Frontal cortex (tissue), 4 donors: ENCODE measurements at places on chromosomes 12 and 14. TPM values are rescaled to one million over a fixed set of nuclear protein-coding genes. Genes with fewer than 3 reads are reported as not detected.

The BEST3 gene
- 1.6 TPM for total RNA-seq

DNA sequence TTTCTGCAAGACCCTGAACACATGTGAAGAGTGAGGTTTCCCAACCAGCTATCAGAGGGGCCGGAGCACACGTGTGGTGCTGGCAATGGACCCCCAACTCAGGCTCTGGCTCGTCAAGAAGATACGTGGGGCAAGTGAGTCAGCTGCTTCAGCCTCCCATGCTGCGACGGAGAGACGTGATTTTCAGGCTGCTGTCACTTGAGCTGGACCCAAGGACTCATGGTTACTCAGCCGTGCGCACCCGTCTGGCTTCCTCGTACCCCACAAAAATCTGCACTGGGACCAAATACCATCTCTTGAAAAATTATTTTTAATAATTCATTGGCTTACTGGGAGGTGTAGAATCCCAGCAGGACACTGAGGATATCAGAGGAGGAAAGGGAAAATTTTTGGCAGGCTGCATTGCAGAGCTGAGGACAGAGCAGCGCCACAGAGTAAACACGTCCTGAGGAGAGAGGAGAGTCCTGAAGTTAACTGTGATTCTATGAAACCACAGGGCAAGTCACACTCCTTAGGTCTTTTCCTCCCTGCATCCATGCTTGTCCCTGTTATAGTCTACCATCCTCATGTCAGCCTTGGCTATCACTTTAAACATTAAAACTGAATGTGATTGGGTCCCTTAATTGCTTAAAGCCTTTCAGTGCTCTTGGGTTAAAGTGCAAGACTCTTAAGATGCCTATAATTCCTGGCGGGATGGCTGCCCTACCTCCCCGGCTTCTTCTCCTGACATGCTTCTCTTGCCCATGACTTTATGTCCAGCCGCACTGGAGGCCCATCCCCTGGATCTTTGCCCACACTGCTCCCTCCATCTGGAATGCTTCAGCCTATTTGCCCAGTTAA, 95.3 kb upstream of the SLC35F4 start:
- no peak for DNase-seq

The MAP3K9 gene
- 11.4 TPM for total RNA-seq

The CCDC38 gene
- total RNA-seq, result not detected

DNA sequence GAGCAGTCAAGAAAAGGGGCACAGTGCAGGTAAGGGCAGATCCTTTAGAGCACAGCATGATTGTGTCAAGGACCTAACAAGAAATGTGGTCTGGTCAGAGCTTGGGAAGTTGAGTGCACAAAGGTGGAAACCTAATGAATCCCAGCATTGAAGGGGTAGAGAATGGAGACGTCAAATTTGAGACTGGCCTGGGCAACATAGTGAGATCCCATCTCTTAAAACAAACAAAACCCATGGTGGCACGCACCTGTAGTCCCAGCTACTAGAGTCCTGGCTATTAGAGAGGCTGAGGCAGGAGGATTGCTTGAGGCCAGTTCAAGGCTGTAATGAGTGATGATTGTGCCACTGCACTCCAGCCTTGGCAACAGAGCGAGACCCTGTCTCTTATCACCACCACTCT, 37.0 kb upstream of the CCDC88C start:
- no peak for DNase-seq

The HOXC4 gene
- total RNA-seq, result not detected
